ENCODE measurements at places on chromosomes 7 and 10.

GRCh38 chr10:17340144-17340829, 112.2 kb downstream of the VIM start:
- no peak for DNase-seq

DNA sequence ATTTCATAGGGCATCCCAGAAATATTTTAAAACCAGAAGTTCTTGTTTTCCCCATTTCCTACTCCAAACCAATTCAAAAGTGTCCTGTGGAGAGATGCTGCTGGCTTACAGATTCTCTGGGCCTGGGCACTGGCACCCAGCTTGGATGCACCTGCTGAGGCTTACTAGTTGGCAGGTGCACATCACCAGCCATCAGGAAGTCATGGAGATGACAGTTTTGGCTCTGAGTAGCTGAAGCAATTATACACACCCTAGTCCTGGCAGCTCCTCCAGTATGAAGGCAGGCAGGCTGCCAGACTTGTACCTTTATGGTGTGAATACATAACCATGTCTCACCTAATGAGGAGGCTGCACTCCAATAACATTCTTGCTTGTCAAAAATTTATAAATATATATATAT, 276.6 kb upstream of the GHITM start:
- DNase-seq: no peak

GRCh38 chr10:87585565-87586514, 73.8 kb upstream of the PAPSS2 start:
- DNase-seq: peak; percentile 85

- no peak for DNase-seq
Observed at GRCh38 chr7:129789000-129789399, 163.8 kb downstream of the UBE2H start.

DNA sequence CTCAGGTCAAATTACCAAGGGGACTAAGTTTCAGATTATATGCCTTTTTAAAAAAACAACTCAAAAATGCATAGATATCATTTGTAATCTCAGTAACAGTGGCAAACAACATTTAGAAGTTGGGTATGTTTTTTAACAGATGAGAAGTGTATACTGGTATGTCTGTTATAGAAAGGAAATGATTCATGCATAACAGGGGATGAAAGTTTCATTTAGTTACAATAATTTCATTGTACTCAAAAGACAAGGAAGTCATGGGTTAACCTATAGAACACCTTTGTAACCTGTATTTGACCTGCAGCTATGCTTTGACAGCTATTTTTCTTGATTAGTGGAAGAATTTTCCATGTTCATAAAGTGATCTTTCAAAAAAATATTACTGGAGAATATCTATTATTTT, 35.4 kb upstream of the FAM133B start:
- no peak for DNase-seq

- DNase-seq: peak; percentile 10
Observed at GRCh38 chr7:144019457-144019856, 19.3 kb downstream of the OR6B1 start.

GRCh38 chr10:78255796-78256638, 222.4 kb downstream of the RPS24 start:
- peak; percentile 95 for DNase-seq

DNA sequence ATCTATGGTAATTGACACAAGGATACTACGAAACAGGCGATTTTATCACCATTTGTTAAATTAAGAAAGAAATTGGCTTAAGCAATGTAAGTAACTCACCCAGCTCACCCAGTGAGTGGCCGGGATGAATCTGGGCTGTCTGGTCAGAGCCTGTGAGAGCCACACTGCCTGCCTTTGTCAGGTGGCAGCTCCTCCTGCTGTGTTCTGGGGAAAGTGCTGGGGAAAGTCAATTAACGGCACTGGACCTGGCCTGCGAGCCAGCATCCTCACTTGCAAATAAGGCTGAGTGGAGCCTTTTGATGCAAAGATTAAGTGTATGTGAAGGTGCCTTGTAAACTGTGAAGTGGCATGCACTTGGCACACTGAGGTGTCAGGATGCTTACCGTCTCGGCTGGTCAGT, 13.4 kb upstream of the CXCL12 start:
- no peak for DNase-seq

GRCh38 chr7:452791-453455, 66.7 kb downstream of the PDGFA start:
- no peak for DNase-seq

GRCh38 chr10:50634479-50634878, 10.7 kb upstream of the SGMS1 start:
- DNase-seq: no peak

DNA sequence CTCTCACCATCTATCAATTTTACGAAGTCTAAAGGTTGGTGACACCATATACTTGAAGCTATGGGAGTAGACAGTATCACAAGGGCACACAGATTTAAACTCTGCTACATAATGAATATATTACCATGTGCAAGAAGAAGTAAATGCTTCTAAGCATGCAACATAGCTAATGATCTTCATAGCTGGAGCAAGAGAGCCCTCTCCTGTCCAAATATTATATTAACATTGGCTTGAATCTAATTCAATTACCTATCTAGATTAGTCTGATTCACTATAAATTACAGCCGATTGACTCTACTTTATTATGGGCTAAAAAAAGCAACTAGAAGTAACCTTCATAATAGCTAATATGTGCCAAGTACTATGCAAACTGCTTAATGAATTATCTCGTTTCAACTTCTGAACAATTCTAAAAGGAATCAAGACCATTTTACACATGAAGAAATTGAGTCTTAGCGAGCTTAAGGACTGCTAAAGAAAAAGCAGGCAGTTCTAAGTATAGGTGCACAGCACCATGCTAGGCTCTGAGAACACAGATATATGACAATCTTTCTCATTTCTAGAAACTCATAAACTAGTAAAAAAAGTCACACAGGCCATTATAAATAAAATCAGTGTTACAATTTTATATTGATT, 21.9 kb downstream of the FRA10AC1 start:
- DNase-seq: peak; percentile 9

GRCh38 chr7:42456267-42456666, 219.3 kb upstream of the GLI3 start:
- no peak for DNase-seq

DNA sequence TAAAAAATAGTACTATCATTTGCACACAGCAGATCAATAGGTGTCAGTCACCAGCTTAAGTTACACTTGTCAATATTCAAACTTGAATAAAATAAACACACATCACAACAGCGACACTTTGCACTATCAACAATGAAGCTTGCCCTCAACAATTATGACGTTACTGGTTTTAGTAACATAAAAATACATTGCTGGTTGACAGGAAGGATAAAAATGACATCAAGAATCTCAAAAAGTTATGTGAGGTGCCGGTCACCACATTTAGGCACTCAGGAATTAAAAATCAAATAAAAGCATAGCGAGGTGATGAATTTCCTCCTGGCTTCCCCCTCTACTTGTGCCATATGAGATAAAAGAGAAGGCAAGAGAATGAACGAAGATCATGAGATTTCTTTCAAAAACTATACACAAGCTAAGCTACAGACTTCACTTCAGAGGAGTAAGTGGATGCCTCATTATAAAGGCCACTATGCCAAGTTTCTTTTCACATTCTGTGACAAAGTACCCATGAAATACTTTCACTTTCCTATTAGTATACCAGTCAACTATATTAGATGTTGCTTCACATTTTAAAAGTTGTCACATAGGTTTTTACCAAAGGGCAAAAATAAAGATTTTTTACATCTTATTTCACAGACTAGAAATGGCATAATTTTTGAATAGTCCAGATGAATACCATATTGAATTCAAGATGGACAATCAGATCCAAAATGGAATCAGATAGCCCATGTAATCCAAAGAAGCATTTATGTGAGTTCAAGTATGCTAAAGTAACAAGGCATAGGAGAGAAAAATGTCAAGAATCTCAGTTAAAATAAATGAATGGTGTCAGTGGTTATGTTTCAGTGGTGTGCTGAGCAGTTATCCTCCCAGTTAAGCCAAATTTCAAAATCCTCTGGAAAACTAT, 3.6 kb downstream of the CCDC71L start:
- DNase-seq: no peak

DNA sequence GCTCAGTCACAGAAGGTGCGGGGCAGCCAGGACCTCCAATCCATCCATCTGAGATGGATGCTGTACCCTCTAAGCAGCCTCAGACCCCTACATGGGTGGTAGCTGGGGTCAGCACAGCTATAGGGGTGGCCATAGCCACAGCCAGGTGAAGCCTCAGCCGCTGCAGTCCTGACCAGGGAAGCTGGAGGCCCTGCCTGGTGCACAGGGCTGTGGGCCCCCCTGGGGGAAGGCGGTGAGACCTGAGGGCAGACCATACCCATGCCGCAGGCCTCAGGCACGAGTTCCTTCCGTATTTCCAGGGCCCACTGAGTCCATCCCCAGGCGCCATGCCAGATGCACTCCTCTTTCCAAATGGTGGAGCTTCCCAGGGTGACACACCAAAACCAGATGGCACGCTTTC, 96.6 kb upstream of the KDM7A start:
- no peak for DNase-seq

GRCh38 chr7:117090791-117091190, 137.5 kb downstream of the ST7 start:
- no peak for DNase-seq

GRCh38 chr7:67990716-67991115, 994.1 kb downstream of the TYW1 start:
- DNase-seq: no peak

DNA sequence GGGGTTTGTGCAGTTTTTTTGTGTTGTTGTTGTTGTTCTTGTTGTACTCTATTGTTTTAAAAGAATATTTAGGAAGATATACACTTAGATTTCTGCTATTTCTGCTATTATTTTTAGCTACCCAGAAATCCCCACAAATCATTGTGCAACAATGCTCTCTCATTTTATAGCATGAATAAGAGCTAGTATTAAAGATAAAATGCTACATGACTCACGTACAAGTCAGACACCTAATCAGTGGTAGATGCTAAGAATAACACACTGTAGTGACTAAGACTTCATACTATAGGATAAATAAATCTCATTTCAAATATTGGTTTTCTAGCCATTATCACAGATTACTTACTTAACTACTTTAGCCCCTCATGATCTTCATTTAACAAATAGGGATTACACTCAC, 920.5 kb downstream of the KCNMA1 start:
- peak; percentile 66 for DNase-seq

DNA sequence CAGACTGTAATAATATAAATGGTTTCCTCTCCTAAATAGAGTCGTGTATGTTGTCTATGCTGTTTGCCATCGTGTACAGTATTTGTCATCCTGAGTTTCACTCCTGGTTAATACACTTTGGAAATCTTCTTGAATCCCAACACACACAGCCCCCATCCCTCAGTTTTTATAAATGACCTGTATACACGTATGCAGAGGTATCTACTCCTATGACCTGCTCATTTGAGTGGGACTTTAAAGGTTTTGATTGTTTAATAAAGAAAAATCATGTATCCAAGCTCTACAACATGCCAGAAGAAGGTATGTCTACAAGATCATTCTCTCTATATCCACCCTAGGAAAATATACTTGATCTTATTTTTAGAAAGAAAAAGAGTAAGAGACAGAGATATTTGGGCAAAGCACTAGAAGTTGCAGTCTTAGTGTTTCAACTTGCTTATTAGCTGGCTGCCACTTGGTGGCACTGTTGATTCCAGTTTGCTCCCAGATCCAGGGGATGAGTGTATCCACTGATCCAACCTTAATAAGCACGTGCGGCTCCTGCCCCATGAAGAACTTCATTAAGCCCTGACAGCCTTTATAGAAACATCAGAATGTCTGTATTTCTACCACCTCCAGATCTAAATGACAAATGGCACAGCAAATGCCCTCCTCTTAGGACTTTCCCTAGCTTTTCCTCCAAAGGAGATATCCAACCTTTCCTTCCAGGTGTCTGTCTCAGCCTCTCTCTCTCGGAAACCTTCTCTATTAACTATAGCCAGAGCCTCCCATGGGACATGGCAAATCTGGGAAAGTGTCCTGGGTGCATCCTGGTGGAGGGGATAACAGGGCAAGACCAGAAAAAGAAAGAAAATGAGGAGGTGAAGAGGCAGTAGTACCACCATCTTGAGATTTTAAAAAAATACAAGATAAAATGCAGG, 181.6 kb upstream of the NEBL start:
- DNase-seq: peak; percentile 30

DNA sequence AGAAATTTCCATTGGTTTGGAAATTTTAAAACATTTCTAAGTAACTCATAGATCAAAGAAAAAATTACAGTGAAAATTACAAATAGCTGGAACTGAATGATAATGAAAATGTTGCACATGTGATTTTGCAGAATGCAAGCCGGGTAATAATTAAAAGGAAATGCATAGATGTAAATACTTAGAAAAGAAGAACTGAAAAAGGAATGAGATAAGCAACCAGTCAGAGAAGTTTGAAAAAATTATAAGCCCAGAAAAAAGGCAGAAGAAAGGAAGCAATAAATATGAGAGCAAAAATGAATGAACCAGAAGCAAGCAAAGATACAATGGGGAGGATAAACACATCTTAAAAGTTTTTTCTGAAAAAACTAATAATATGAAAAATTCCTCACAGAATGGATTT, 3.2 kb upstream of the TMEM273 start:
- DNase-seq: no peak

All from retinal pigment epithelial cell (primary cell).